ENCODE measurements at places on chromosomes 2 and 18.

DNA sequence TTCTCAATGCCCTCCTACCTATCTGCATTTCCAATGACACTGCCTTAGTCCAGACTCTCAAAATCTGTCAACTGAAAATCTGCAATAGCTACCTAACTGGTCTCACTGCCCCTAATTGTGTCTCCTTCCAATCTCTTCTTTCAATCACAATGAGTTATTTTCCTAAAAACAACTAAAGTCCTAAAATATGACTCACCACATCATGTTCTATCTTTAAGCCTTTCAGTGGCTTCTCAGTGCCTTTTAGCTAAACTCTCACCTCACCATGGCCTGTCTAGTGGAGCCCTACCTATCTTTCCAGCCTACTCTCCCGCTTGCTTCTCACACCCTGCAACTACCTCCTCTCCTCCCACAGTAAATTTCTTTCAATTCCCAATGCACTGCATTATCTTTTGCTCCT is 220.9 kb upstream of the PKDCC start:
- no peak for DNase-seq

GRCh38 chr2:212180408-212181083 is 358.1 kb downstream of the ERBB4 start:
- no peak for DNase-seq

DNA sequence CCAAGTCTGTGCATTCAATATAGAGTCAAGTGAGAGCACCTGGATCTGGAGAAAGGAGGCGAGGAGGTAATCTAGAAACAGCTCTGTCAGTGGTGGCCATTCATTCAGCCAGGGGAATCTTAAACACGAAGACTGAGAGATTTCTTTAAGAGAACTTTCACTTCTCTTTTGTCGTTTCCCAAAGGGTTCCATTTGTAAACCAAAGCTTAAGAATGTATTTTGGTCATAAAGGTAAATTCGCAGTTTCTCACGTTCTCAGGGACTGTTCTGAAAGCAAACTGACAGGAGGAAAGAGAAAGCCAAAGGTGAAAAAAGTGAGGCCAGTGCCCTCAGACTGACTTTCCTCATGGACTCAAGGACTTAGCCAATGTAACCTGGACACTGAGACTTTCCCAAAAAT is 513.5 kb downstream of the CMPK2 start:
- DNase-seq, result no peak

DNA sequence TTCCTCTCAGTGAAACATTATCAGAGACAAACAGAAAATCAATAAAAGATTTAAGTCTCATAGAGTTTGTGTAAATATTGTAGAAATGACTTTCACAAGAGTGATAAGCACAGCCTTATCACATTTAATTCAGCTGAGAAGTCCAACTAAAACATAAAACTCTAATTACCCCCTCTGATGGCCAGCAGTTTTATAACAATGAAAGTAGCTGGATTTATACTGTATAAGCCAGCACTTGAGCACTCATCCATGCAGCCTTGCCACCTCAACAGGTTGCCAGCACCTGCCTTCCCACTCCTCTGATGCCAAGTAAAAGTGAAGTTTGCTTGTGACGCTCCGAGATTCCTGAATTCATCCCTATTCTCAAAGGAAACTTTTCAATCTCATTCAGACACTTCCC is 103.0 kb upstream of the STK39 start:
- no peak for DNase-seq

- DNase-seq, result no peak
Observed at GRCh38 chr2:74458938-74459363, 713 bp downstream of the WBP1 start.

DNA sequence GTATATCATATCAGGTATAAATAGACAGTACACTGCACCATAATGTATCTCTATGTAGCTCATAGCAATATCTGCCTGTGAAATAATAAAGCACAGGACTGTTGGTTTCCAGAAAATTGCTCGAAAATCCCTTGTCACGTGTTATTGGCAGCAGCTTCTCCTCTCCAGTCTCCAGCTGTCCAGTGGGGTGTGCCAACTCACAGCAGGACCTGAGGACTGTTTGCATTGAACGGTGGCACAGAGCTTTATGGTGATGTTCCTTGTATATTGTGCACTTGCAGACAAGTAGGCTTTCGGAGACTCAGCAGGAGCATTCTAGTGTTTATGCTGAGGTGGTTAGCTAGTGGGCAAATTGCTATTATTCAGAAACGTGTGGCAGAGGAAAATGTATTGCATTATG is 182.2 kb upstream of the ATP5MC3 start:
- no peak for DNase-seq

GRCh38 chr18:61706276-61706915 is 186.4 kb downstream of the RNF152 start:
- no peak for DNase-seq

DNA sequence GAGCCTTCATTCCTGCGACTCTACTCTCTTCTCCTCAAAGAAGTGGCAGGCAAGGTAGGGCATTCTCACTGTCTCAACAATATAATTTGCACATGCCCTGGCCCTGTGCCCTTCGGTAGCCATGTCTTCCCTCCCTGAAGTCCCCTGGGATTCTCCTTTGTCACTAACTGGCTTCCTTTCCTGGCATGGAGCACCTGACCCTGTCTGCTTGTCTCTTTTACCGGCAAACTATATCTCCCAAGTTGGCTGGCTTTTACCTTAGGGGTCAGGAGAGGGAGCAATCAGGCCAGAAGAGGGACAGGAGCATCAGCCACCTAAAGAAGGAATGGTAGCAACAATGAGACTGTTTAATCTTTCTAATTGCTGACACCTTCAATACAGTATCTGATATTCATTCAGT is 51.9 kb upstream of the RMDN2 start:
- no peak for DNase-seq

- no peak for DNase-seq
Observed at GRCh38 chr2:235080101-235080500, 128.3 kb downstream of the SH3BP4 start.

DNA sequence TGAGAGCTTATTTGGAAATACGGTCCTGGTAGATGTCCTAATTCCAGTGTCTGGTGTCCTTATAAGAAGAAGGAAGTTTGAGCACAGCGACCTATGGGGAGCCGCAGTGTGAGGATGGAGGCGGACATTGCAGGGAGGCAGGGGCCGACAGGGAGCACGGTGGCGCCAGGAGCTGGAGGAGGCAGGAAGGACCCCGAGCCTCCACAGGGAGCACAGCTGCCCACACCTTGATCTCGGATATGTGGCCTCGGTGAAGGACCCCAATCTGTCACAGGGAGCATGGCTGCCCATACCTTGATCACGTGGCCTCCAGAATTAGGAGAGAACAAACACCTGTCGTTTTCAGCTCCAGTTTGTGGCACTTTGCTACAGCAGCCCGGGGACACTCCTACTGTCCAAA is 461.6 kb upstream of the SALL3 start:
- DNase-seq, result no peak

DNA sequence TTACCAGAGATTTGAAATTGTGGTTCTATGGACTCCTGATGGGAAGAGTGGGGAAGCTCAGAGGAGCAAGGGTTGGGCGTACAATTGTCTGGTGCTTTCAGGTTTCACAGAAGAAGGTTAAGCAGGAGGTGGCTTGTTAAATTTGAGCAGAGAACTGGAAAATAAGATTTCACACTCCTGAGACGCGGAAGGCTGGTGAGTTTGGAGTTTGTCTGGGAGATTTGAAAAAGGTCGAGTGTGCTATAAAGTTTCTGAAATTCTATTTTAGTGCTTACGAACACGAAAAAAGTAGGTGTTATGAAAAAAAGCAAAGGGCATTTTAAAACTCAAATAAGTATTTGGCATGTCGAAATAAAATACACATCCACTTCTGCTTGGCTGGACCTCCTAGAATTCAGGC is 170.1 kb downstream of the MEIS1 start:
- no peak for DNase-seq

DNA sequence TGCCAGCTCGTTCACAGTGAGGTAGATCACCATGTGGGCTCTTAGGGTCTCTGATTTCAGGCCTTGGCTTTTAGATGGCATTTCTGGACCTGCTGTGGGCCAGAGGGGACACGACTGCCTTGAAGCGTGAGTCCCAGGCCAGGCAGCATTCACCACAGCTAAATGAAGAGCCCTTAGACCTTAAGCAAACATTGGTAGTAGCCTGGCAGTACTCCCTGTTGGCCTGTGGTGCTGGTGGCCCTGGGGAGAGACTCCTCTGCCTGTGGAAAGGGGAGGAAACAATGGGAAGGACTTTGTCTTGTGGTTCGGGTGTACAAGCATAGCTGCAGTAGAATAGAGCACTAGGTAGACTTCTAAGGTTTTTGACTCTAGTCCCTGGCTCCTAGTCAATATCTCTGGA is 456.0 kb upstream of the DCC start:
- no peak for DNase-seq

- DNase-seq, result no peak
Observed at GRCh38 chr2:157107460-157107859, 150.0 kb upstream of the GALNT5 start.

- DNase-seq, result no peak
Observed at GRCh38 chr2:216064014-216064630, 17.5 kb downstream of the PECR start.

GRCh38 chr2:160674146-160674750 is 180.6 kb upstream of the RBMS1 start:
- no peak for DNase-seq

- no peak for DNase-seq
Observed at GRCh38 chr18:46271488-46271887, 167.3 kb downstream of the HAUS1 start.

DNA sequence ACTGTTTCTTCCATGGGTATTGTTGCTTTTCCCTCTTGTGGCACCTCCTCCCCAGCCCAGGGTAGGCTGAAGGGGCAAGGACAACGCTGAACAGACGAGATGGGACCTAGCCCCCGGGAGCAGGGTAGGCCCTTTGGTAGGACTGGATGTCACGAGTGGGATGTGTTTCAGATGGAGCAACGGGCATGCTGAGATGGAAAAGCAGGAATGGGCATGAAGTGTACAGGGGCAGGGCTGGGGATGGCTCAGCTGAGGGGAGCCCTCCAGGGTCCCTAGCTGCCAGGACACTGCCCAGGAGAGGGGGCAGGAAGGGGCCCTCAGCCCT is 33.4 kb downstream of the ARHGEF4 start:
- DNase-seq, result no peak

GRCh38 chr2:28801726-28802125 is 8.9 kb upstream of the SPDYA start:
- DNase-seq, result no peak

DNA sequence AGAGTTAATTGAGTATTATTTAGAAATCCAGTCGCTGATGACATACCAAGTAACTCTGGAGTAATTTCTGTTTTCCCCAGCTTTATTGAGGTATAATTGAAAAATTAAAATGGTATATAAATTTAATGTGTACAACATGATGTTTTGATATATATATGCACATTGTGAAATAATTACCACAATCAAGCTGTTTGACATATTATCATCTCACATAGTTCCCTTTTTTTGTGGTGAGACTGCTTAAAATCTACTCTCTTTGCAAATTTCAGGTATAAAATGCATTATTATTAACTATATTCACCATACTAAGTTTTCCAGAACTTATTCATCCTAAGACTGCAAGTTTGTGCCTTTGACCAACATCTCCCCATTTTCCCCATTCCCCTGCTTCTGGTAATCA is 25.0 kb upstream of the SPAG16 start:
- DNase-seq, result no peak

DNA sequence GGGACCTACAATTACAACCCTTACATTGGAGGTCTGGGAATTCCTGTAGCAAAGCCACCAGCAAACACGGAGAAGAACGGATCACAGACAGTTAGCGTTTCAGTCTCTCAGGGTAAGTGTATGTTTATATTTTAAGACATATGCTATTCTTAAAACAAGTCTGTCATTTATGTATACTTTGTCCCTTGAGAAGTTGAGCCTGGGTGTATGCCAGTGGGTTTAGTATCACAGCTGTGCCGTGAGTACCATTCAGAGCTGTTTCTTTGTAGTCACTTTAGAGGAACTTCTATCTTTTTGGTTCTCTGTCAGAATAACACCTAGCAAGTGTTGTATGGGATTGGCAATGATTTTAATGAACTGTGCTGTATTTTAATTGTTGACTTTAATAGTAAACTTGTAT is 125.6 kb downstream of the BIRC6 start:
- no peak for DNase-seq

GRCh38 chr2:161412346-161412745 is 3.8 kb upstream of the TBR1 start:
- DNase-seq, result no peak

GRCh38 chr2:208674919-208675318 is 268.3 kb downstream of the PTH2R start:
- no peak for DNase-seq

DNA sequence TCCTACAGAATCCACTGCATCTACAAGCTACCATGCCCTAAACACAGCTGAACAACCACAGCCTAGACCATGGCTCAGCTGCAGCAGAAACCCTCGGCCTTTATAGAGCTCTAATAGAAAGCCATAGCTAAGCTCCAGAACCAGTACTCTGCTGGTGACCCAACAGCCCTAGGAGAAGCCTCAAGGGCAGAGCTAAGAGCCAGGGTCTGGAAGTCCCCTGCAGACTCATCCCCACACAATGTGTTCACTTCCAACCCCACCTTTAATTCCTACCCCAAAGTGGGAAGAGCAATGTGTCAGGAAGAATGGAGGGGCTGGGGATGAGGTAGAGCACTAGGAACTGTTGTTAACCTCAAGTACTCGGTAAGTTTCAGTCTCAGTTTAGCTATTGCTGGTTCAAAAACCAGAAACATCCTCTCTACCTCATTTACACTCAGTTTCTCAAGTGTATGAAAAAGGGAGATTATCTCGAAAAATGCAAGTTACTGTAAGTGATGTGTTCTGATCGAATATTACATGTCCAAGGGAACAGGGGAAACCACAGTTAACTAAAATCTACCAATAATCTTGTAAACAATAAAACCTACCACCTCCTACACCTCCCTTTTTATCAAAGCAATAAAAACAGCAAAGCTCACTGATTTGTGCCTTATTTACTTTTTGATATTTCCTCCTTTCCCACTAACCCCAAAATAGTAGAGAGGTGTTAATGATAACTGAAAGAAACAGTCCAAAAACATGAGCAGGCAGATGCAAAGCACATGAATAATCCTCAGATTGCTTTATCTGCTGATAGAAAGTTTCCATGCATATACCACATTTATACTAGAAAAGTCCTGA is 36.2 kb downstream of the THADA start:
- peak; percentile 16 for DNase-seq

GRCh38 chr2:163709270-163709669 is 26.5 kb downstream of the FIGN start:
- no peak for DNase-seq

DNA sequence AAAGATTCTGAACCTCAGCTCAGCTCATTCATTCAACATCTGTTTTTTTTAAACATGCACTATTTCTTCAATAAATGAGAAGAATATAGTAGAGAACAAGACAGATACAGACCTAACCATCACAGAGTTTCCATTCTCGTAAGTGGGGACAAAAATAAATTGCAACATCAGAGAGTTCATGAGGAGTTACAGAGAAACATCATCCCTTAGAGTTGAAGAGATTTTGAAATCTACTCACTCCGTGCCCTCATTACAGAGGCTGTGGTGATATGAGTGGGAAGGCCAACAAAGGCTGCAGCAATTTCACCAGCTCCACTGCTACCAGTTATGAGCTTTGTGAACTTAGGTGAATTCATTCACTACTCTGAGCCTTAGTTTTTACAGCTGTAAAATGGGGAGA is 399.3 kb downstream of the BCL11A start:
- DNase-seq, result no peak

Data from stimulated activated CD4-positive, alpha-beta T cell treated with anti-CD3 and anti-CD28 coated beads, Interleukin-4, amount 100 ng/mL, for 24 hours (primary cell).